ENCODE measurements at places on chromosomes 5 and 9.

DNA sequence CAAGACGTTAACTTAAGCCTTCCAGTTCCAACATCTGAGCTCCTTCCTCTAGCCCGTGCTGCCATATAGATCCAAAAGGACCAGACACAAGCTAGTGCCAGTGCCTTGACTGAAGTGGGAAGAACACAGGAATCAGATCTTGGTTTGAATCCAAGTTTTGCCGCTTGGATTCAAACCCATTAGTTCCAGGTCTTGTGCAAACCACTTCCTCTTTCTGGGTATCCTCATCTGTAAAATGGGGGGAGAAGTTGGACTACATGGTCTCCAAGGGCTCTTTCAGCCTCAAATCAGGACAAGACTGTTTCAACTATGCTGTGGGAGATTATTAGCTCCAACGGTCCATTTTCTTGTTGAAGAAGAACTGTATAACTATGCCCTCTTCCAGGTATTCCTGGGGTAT lies 32.6 kb downstream of the TTLL11 start:
- DNase-seq, result no peak

DNA sequence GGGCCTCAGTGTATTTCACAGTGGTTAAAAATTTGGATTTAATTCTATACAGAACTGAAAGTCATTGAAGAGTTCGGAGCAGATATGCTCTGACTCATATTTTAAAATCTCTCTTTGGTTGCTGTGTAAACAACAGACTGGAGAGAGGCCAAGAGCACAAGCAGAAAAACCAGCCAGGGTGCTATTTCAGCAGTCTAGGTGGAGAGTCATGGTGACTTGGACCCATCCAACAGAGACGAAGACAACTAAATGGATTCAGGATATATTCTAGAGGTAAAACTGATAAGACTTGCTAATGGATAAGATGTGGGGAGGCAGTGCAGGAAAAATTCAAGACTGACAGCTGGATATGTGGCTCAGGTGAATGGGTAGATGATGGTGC lies 168.9 kb downstream of the MAPKAP1 start:
- DNase-seq, result peak; percentile 91

GRCh38 chr5:73797132-73797510 lies 171.1 kb downstream of the ARHGEF28 start:
- no peak for DNase-seq

DNA sequence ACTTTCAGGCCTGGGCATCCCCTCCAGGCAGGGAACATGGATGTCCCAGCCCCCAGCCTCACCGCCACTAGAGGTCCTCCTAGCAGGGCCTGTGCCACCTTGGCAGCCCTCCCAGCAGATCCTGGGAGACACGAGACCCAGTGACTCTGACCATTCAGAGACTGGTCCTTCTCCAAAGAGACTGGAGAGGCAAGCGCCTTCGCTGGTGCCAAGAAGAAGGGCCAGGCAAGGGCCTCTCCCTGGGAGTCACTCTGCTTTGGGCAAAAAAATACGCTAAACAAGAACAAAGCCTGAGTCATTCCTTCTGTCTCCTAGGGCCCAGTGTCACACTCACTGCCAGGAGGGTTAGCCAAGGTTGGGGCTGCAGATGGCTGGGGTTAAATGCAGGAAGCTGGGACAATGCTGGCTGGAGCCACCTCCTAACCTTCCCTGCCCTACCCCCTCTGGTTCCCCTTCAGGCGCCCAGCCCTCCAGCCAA lies 35.3 kb upstream of the SMIM23 start:
- no peak for DNase-seq

- DNase-seq, result no peak
Observed at GRCh38 chr5:131142970-131143617, 22.0 kb downstream of the HINT1 start.

DNA sequence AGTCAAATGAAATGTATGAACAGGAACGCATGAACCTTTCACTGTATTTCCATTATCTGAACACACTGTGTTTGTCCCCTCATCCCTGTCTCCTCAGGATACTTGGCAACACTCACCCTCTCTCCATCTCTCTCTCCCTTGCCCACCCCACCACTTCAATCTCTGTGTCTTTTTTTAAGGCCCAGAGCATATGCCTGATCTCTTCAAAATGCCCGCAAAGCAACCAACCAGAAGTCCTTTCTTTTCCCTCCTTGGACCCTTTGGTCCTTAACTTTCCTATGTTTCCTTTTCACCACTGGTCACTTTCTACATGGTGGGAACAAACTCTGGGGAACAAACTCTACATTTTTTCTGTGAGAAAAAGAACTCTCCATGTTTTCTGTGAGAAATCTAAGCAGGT lies 3.2 kb upstream of the IRF1 start:
- no peak for DNase-seq

DNA sequence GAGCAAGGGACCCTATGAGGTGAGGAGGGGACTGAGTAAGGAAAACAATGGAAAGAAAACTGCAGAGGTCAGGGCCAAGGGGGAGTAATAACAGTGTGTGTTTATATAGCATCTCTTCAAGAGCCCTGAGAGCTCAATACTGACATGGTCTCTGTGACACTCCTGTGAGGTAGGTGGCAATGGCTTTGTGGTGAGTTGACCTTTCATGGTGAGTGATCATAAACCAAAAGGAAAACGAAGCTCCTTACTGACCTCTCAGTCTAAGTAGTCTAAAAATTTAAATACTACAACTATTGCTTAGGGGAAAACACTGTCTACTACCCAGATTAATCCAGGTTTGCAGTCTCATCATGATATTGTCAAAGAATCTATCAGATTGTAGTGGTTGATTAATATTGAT lies 130.9 kb downstream of the SNCAIP start:
- no peak for DNase-seq

DNA sequence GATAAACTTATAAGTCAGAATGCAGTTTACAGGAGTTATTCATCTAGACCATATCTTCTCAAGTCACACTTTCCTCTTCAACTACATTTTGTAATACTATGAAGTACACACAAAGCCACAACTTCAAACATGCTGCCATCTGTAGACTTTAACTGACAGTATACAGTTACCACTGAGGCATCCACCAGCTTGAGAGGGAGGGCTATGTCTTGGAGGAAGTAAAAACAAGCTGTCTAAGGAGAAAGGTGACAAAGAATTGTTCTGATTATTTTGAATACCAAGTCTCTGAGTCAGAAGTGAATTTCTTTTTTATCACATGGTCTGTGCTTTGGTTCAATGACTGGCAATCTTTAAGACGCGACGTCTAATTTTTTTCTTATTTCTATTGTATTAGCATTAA lies 97.6 kb upstream of the CDH10 start:
- DNase-seq, result peak; percentile 14

DNA sequence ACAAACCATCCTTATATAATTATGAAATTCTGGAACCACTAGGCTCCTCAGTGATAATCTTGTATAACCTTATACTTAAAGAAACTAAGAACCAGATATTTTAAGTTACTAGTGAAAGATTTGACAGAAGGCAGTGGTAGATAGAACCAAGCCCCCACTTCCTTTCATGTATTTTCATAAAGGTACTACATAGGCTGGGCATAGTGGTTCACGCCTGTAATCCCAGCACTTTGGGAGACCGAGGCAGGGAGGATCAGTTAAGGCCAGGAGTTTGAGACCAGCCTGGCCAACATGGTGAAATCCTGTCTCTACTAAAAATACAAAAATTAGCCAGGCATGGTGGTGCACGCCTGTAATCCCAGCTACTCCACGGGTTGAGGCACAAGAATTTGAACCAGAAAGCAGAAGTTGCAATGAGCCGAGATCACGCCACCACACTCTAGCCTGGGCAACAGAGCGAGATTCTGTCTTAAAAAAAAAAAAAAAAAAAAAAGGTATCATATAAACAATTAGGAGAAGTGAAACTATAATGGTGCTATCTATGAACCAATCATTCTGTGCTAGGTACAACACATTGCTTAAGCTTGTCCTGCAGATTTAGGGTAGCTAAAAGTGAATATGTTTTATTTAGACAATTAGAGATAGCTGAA lies 27.9 kb upstream of the DTWD2 start:
- no peak for DNase-seq

- no peak for DNase-seq
Observed at GRCh38 chr5:71955723-71956122, 151.6 kb upstream of the MAP1B start.

GRCh38 chr9:136328622-136329041 lies 1.3 kb downstream of the GPSM1 start:
- peak; percentile 29 for DNase-seq

DNA sequence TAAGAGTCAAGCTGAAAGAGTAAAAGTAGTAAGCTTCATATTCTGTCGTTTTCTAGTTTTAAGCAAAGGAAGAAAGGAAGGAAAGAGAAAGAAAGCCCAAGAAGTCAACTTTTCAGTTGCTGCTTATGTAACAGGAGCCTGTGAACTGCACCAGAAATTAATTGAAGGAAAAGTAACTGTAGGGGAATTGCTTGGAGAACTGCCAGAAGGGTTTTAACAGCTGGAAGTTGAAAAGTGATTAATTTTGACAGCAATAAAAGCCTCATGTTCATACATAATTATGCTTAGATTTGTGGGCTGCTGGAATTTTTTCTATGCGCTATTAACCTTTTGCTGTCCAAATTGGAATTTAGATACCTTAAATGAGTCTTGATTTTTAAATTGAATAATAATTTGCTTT lies 255.7 kb downstream of the ENC1 start:
- DNase-seq, result peak; percentile 80

DNA sequence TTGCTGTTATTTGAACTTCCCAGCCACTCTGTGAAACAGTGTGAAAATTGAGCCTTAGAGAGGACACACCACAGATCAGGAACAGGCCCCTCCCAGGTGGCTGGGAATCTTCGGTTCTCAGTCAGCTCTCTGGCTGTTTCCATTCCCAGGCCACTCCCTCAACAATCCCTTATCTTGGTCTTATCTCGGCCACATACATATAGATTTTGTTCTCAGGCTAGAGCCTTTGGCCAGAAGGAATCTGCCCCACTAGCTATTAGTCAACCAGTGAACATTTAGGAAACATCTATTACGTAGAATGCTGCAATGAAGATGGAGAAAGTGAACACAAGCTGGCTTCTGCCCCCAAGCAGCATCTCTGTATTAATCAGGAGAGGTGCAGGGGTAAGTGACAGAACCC lies 21.0 kb upstream of the WWC1 start:
- no peak for DNase-seq

- DNase-seq, result no peak
Observed at GRCh38 chr5:52491071-52491787, 296.5 kb upstream of the ITGA1 start.

DNA sequence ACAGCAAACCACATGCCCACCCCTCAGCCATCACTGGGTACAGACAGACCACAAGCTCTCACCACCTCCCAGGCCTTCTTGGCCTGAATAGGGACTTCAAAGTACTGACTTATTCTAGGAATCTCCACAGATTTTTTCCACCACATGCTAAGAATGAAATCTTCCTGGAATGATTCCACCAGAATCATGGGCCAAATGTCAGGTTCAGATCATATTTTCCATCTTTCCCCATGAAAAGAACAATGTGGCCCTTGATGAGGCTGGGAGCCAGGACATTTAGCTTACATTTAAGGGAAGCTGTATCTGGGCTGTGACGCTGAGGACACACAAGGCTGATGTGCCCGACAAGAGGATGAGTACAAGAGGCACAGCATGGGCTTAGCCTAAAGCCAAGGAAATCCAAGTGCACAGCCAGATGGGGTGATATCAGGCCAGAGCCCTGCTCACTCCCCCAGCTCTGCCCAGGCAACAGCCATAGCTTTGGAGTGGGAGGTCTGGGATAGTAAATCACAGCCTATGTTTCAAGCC lies 28.1 kb downstream of the ACSL6 start:
- DNase-seq, result peak; percentile 57

DNA sequence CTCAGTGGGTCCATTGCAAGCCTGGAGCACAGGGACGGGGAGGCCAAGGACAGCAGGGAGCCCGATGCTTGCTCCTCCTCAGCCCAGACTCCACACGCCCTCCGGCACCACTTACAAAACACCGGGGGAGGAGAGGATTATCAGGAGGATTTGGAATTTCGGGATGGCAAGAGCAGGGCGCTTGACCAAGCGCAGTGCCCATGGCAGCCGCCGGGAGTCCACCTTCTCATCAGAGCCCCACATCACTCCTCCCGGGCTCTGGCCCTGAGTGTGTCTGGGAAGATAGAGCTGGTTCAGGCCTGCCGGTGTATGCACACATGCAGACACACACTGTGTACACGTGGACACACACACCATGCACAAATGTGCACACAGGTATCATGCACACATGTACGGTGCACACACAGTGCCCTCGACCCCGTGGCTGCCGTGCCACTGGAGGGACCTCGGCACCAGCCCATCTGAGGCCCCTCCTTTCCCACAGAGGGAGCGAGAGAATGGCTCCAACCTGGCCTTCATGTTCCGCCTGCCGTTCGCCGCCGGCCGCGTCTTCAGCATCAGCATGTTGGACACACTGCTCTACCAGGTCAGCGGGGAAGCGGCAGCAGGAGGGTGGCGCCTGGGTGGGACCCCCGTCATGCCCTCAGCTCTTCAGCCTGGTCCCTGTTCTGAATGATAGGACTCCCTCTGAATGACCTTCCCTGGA lies 81.7 kb downstream of the KCNT1 start:
- no peak for DNase-seq

Data from fibroblast of upper back skin (primary cell).